SJSA1 (cell line): ENCODE measurements at places on chromosomes 1 and 21. TPM values are rescaled to one million over a fixed set of nuclear protein-coding genes. Genes with fewer than 3 reads are reported as not detected.

DNA sequence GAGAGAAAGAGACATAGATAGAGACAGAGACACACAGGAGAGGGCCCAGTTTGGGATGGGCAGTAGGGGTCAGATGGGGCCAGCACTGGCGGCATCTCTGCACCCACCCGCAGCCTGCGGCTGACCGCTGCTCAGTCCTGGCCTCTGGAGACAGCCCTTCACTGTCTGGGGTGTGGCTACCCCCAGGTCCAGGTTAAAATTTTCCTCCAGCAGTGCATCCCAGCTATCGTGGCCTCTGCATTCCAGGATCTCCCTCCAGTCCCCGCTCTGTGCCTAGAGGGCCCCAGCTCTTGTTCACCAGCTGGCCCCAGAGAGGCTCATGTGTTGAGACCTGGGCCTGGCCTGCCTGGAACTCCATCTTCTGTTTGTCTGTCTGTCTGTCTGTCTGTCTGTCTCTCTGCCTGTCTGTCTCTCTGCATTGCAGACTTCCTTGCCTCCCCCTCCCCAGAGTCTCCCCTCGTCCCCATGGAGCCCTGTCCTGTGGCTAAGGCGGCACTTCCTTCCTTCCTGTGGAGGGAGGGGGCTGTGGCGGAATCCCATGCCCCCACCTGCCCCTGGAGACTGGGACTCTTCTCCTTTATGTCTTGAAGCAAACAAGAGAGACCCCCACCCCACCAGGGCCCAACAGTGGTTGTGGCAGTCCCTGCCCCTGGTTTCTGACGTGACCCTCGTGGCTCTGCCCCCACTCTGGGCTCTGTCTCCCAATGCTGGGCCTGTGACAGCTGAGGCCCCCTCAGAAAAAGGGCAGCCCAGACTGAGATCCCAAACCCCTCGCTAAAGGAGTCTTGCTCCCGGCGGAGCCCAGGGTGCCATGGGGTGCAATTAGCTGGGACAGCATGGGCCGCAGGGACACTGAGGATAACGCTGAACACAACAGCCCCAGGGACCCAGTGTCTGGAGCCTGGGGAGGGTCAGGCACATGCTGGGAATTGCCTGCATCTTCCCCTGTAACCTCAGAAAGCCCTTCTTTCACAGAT lies 241.8 kb downstream of the NPHP4 start:
- no peaks in the 10 kb centered on the region for H3K36me3 ChIP-seq
- H3K27me3 ChIP-seq: peaks cover 8% of the 10 kb centered on the region; the same call in 1 of the 2 replicates
- no peak overlapping the region for H3K4me3 ChIP-seq
- no peaks in the 10 kb centered on the region for H3K4me1 ChIP-seq
- no peak overlapping the region for H3K27ac ChIP-seq
- DNase-seq: no peak

Gene ACOT11
- total RNA-seq: 0.85 and 1.3 TPM in 2 replicates

DNA sequence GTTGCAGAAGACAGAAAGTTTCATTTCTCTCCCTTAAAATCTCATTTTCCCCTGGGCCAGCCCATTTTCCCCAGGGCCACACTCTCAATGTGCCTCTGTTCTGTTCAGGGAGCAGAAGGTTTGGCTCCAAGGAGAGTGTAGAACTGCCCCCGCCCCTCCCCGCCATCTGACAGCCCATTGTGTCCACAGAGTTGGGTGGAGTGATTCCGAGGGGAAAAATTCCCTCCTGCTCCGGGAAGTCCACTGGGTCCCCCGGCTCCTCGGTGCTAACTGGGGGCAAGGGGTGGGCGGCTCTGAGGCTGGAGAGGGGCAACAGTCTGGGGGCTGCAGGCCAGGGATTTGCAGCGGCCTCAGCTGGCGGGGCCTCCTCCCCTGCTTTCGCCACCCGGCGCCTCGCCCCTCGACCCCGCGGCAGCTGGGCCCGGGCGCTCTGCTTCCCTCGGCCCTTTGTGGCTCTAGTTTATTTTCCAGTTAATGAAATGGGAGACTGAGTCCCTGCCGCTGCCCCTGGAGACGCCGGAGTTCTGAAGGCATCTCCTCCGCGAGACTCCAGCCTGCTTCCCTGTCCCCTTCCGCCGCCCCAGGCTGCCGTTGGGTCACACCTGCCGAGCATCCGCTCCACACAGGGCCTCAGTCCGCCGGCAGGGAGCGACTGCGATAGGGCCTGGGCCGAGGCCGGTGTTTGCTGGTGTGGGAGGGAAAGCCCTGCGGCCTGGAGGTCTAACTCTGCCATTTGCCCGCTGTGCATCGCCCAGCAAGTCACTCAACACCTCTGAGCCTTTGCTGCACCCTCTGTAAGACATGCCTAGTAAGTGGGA lies 14.7 kb upstream of the KIRREL1 start:
- no peak overlapping the region for H3K4me3 ChIP-seq
- no peaks in the 10 kb centered on the region for H3K36me3 ChIP-seq
- peaks cover 6% of the 10 kb centered on the region for H3K27me3 ChIP-seq
- DNase-seq: no peak

Gene HENMT1
- 0.58 TPM in 1 of 2 replicates, not detected in the other for total RNA-seq

Gene GOLPH3L
- 2.3 and 3.9 TPM in 2 replicates for total RNA-seq

DNA sequence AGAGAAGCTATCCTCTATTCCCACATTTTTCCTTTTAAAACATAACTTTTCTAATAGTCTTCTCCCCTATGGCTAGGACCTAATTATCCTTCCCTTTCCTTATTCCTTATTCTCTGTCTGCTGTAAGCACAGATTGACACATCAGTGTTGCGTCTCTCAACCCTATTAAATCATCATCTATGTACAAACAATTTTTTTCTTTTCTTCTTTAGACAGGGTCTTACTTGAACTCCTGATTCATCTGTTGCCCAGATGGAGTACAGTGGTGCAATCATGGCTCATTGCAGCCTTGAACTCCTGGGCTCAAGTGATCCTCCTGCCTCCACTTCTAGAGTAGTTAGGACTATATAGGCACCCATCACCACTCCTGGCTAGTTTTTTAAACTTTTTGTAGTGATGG lies 8.3 kb downstream of the KLHDC9 start:
- H3K27ac ChIP-seq: no peak overlapping the region
- H3K27me3 ChIP-seq: no peaks in the 10 kb centered on the region
- no peaks in the 10 kb centered on the region for H3K4me1 ChIP-seq
- DNase-seq: no peak
- no peak overlapping the region for H3K4me3 ChIP-seq

DNA sequence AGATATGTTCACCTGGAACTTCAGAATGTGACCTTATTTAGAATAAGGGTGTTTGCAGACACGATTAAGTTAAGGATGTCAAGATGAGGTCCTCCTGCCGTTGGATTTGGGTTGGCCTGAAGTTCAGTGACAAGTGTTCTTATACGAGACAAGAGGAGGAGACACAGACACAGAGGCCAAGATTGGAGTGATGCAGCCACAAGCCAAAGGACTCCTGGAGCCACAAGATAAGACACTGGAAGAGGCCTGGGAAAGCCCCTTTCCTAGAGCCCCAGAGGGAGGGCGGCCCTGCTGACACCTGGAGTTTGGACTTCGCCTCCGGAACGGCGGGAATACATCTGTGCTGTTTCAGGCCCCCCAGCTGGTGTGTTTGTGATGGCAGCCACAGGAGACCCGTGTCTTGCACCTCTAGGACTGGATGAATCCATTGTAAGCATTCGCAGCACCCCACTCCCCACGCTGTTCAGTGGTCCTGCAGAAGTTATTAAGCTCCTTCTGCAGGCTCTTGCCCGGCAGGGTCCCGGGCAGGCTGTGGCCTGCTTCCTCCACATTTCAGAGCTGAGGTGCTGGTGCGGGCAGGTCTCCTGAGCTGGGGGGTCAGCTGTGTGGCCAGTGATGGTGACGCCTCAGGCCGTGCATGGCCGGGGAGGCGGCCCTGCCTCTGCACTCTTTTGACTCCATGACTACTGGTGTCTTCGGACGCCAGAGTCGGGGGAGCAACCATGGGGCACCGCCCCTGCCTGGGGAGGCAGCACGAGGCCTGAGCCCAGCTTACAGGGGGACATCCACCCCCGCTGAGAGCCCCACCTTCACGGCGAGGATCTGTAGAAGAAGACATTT lies 34.6 kb downstream of the UMODL1 start:
- H3K4me1 ChIP-seq: peaks cover 26% of the 10 kb centered on the region
- H3K4me3 ChIP-seq: no peak overlapping the region
- no peak overlapping the region for H3K27ac ChIP-seq
- H3K36me3 ChIP-seq: no peaks in the 10 kb centered on the region
- no peaks in the 10 kb centered on the region for H3K27me3 ChIP-seq
- DNase-seq: no peak

Gene ZNF683
- total RNA-seq: not detected in 2 replicates

DNA sequence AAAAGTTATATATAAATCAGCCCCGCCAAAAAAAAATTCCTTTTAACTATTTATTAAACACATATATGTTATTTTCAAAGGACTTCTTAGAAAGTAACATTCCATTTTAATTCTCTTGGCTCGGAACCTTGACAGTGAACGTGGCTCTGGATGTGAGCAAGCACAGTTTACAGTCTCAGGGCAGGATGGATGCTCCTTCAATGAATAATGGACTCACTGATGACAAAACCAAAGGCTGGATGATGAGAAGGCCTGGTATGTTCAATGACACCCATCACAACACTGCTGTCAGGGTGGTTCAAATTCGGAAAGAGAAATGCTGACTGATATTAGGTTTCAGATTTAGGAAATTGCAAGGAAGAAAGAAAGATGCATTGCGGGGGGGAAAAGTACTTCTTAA lies 148.8 kb downstream of the SIPA1L2 start:
- H3K4me3 ChIP-seq: no peak overlapping the region
- peaks cover 10% of the 10 kb centered on the region for H3K4me1 ChIP-seq
- H3K27me3 ChIP-seq: no peaks in the 10 kb centered on the region
- H3K36me3 ChIP-seq: peaks cover 4% of the 10 kb centered on the region; the same call in 1 of the 2 replicates
- DNase-seq: no peak

GRCh38 chr1:81329041-81329440 lies 471.7 kb upstream of the ADGRL2 start:
- DNase-seq: no peak
- no peak overlapping the region for H3K4me3 ChIP-seq
- H3K27me3 ChIP-seq: no peaks in the 10 kb centered on the region; the same call in 1 of the 2 replicates
- no peaks in the 10 kb centered on the region for H3K36me3 ChIP-seq
- H3K4me1 ChIP-seq: no peaks in the 10 kb centered on the region

DNA sequence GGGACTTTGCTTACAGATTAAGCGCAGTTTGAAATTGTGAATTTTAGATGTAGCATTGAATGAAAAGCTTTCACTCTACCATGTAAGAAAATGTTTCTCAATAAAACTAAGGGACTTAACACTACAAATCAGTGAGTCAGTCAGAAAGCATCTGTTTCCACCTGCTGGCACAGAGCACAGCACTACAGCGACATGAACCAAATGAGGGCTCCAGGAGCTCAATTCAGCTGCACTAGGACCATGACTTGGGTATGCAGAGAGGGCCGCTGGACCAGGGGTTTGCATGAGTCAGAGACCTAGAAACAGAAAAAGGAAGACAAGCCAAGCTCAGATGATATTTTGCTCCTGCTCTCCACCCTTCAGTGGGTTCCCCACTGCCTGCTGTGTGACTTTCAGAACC lies 5.2 kb downstream of the SUSD4 start:
- peaks cover 75% of the 10 kb centered on the region for H3K27me3 ChIP-seq
- H3K4me1 ChIP-seq: peaks cover 8% of the 10 kb centered on the region
- no peak overlapping the region for H3K4me3 ChIP-seq
- no peak for DNase-seq
- H3K36me3 ChIP-seq: no peaks in the 10 kb centered on the region

DNA sequence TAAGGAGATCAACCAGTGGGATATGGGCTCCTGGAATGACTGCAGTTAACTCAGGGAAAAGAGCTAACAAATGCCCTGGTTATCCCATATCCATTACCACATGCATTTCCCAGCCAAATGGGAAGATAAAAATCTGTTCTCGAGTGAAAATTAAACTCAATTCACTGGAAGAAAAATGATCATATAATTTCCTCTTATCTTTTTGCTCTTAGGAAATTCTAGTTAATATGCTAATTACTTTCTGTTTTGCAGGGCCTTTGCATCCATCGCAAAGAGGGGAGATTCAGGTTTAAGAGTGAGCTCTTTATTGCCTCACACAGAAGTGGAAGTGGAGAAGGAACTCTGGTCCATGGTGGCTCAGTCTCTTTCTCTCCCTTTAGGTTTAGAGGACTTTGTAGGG lies 3.9 kb upstream of the IL24 start:
- no peak overlapping the region for H3K27ac ChIP-seq
- no peak overlapping the region for H3K4me3 ChIP-seq
- H3K4me1 ChIP-seq: peaks cover 85% of the 10 kb centered on the region
- H3K27me3 ChIP-seq: no peaks in the 10 kb centered on the region
- DNase-seq: no peak
- H3K36me3 ChIP-seq: no peaks in the 10 kb centered on the region

- DNase-seq: no peak
- no peaks in the 10 kb centered on the region for H3K27me3 ChIP-seq
- H3K27ac ChIP-seq: no peak overlapping the region
- H3K36me3 ChIP-seq: peaks cover 36% of the 10 kb centered on the region
- peaks cover 61% of the 10 kb centered on the region for H3K4me1 ChIP-seq
Observed at GRCh38 chr1:203667616-203668015, 41.0 kb downstream of the ATP2B4 start.

- H3K4me1 ChIP-seq: peaks cover 86% of the 10 kb centered on the region
- H3K27ac ChIP-seq: peak overlapping the region; percentile 72
- no peak overlapping the region for H3K4me3 ChIP-seq
- H3K27me3 ChIP-seq: no peaks in the 10 kb centered on the region
Observed at GRCh38 chr1:230858236-230858820, 10.0 kb downstream of the C1orf198 start.

DNA sequence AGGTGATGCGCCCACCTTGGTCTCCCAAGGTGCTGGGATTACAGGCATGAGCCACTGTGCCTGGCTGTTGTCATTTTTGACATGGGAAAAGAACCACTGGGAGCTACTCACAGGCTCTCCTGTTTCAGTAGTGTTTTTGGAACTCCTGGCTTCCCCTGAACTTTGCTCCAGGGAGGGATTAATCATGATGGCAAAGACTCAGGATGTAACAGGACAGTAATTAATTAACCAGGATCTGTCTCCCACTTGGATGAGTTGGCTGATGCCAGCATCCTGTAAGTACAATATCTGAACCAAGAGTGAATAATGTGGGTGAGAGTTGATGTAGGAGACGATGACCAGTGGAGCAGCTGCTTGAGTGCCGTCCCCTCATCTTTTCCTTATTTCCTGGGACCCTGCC lies 4.9 kb downstream of the SFT2D2 start:
- DNase-seq: no peak
- peaks cover 30% of the 10 kb centered on the region for H3K4me1 ChIP-seq
- no peak overlapping the region for H3K27ac ChIP-seq
- H3K36me3 ChIP-seq: peaks cover 58% of the 10 kb centered on the region
- H3K27me3 ChIP-seq: no peaks in the 10 kb centered on the region

- no peak for DNase-seq
- peaks cover 76% of the 10 kb centered on the region for H3K27me3 ChIP-seq
- no peaks in the 10 kb centered on the region for H3K36me3 ChIP-seq
- H3K4me3 ChIP-seq: no peak overlapping the region
Observed at GRCh38 chr1:22587247-22587646, 24.0 kb downstream of the EPHA8 start.

- DNase-seq: no peak
- no peak overlapping the region for H3K27ac ChIP-seq
- no peaks in the 10 kb centered on the region for H3K36me3 ChIP-seq
- H3K4me3 ChIP-seq: no peak overlapping the region
- H3K4me1 ChIP-seq: peaks cover 20% of the 10 kb centered on the region
Observed at GRCh38 chr1:223652436-223652941, 13.0 kb downstream of the CAPN8 start.

GRCh38 chr1:17161137-17161740 lies 42.0 kb upstream of the PADI2 start:
- peak; percentile 30 for DNase-seq
- H3K4me3 ChIP-seq: no peak overlapping the region
- H3K36me3 ChIP-seq: no peaks in the 10 kb centered on the region
- H3K4me1 ChIP-seq: no peaks in the 10 kb centered on the region
- no peak overlapping the region for H3K27ac ChIP-seq
- no peaks in the 10 kb centered on the region for H3K27me3 ChIP-seq
